ENCODE measurements at places on chromosomes 5 and 9.

GRCh38 chr5:163888366-163888765 is 382.9 kb downstream of the MAT2B start:
- DNase-seq = no peak

DNA sequence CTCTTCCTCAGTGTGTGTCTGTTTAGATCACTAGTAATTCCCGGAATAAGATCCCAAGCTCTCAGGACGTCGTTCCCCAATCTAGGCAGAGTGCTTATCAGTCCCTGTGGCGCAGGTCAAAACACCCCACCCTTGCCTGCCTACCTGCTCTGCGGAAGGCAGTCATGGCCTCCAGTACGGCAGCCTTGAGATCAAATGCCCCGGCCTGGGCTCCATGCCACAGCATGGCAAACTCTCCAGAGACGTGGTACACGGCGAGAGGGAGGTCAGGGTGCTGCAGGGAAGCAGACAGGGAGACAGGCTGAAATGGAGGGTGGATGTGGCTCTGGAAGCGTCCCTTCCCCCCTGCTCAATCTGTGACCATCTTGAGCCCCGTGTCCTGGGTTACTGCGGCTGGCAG is 12.0 kb upstream of the HDHD3 start:
- DNase-seq = no peak

DNA sequence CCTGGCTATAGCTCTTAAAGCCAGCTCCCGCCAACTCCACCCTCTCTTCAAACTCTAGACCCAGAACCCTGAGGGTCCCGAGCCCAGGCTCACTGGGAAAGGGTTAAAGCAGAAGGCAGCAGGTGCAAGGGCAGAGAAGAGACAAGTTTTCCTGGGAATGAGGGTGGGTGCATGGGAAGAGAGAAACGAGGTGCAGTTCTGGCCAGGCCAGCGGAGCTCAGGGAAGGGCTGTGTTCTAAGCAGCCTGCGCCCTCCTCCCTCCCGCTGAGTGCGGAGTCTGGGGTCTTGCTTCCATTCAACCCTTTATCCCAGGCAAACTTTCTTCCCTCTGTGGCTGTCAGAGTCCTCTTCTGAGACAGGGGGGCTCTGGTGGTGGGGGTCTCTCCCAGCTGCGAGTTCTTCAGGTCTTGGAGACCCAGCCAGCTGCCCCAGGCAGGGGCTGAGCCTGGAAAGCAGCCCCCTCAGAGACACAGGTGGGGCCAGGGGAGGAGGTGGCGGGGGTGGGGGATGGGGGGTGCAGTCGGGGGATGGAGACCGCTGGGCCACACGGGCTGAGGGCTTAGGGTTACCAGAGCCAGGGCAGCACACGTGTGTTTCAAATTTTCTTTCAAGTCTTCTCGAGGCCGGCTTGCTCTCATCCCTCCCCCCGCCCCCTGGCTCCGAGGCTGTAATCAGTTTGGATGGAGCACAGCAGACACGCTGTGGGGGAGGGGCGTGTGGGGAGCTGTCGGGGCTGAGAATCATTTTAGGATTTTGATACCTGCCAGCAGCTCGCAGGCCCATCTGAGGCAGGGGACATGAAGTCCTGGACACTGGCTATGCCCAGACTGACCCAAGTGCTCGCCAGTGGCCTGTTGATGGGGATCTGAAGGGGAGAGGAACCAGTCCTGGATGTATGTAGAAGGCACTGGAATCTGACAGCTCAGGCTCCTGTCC is 169.6 kb upstream of the SMIM23 start:
- DNase-seq = no peak

DNA sequence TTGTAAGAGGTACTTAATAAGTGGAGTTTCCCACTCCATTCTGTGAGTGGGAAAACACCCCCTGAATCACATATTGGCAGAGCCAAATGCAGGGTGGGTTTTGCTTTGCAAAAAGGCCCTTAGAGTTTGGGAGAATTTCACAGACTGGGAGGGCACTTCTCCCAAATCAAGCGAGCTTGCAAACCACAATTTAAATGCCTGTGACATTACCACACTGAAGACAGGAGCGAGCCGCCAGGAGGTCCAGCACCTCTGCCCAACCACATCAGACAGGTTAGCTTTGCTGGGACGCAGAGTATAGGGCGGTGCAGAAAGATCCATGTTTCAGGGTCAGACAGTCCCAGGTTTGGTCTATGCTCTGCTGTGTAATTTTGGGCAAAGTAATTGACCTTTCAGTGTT is 2.3 kb downstream of the ALAD start:
- DNase-seq = no peak

- no peak for DNase-seq
Measured at GRCh38 chr9:135520916-135521607, at the start of gene LCN1. Gene LCN1, plus strand, starts transcription at chr9:135521440. Its CDS starts 58 bp downstream, at chr9:135521498.

DNA sequence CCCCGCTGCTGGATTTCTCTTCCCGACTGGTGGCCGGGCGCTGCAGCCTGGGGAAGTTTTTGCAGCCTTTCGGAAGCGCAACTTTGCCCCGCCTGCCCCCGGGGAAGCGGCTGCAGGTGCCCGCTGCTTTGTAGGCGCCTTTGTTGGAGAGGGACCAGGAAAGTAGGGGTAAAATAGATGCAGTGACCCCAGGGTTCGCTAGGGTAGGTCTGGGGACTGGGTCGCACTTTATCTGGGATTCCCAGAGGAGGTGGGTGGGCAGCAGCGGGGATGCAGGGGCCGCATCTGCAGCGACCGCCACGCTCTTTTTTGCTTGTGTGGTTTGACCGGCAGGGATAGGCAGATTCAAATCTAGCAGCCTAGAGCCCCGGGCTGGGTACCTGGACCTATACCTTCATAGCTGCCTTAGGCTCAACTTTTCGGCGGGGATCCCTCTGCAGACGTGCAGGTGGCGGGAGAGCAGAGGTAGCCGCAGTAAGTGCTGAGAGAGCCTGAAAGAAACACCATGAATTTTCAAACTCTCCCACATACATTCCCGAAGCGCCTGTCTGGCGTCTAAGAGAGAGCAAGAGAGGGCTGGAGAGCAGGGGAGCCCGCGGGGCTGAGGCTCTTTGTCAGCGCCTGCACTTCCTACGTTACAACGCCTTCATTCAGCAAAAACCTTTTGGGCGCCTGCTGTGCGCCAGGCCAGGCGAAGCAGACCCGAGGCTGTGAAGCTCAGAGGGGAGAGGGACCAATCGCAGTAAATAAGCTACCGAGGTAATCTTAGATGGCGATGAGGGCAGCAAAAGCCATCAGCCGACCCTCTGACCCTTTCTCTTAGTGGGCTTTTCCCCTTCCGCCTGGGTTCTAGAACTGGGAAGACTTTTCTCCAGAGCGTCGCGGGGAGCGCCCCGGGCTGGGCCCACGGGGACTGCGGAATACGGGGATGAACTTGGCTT is 642 bp downstream of the SV2C start:
- DNase-seq = no peak

GRCh38 chr9:91407580-91408318 is 15.9 kb downstream of the NFIL3 start:
- no peak for DNase-seq

- DNase-seq = no peak
Measured at GRCh38 chr5:83639911-83640310, 80.7 kb downstream of the HAPLN1 start.

GRCh38 chr9:21796768-21797167 is 5.7 kb upstream of the MTAP start:
- no peak for DNase-seq

DNA sequence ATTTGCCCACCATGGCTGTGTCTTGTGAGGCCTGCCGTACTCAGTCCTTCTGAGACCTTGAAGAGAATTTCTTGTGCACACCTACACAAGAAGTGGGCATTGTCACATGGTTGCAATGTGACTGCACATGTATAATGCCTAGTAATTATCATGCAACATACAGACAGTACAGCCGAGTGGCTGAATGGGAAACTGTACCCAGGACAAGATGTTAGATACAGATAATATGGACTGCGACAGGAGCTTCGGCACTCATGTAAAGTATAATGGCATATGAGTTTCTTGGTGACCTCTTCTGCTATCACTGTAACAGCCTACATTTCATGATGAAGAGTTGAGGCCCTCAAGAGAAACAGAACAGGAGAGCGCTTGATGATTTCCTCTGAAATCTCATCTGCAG is 4.8 kb upstream of the PRKACG start:
- DNase-seq = no peak

DNA sequence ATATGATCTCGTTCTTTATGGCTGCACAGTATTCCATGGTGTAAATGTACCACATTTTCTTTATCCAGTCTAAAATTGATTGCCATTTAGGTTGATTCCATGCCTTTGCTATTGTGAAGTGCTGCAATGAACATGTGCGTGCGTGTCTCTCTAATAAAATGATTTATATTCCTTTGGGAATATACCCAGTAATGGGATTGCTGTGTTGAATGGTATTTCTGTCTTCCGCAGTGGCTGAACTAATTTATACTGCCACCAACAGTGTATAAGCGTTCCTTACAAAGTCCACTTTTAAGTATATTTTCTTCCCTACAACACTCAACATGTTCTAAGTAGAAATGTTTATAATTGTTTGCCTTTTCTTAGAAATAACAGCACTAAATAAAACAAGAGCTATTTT is 521.9 kb downstream of the DTWD2 start:
- no peak for DNase-seq

- DNase-seq = no peak
Measured at GRCh38 chr9:27165068-27165467, 56.0 kb downstream of the TEK start.

GRCh38 chr5:32230356-32231099 is 56.4 kb upstream of the GOLPH3 start:
- no peak for DNase-seq

GRCh38 chr5:147539053-147539452 is 29.2 kb upstream of the DPYSL3 start:
- no peak for DNase-seq

DNA sequence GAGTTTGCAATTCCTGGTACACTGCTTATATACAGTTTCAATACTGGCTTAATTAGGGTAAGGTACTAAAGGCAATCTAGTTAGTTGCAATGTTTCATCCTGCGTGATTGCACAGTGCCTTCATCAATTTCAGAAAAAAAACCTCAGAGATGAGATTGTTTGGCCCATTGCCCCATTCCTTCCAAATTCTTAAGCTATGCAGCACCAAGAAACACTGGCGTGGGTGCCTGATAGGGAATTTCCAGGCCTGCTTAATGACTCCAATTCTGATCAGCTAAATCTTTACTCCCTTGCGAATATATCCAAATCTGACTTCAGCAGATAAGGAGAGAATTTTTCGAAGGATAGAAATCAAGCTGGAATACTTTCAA is 35.9 kb upstream of the GAS1 start:
- DNase-seq = no peak

- no peak for DNase-seq
Measured at GRCh38 chr5:10073441-10074104, 176.1 kb downstream of the ATPSCKMT start.

GRCh38 chr9:134600371-134600770 is 41.2 kb upstream of the COL5A1 start:
- DNase-seq = no peak

GRCh38 chr9:80550181-80550580 is 978.4 kb downstream of the TLE4 start:
- DNase-seq = no peak

- DNase-seq = no peak
Measured at GRCh38 chr5:35538198-35538931, 79.3 kb upstream of the SPEF2 start.

GRCh38 chr9:95756986-95757385 is 118.5 kb upstream of the ERCC6L2 start:
- DNase-seq = no peak

- DNase-seq = no peak
Measured at GRCh38 chr5:125874717-125875116, 548.5 kb upstream of the GRAMD2B start.

- no peak for DNase-seq
Measured at GRCh38 chr9:109986521-109986991, 206.6 kb downstream of the PALM2AKAP2 start.

GRCh38 chr5:44729536-44729935 is 79.2 kb upstream of the MRPS30 start:
- DNase-seq = no peak

DNA sequence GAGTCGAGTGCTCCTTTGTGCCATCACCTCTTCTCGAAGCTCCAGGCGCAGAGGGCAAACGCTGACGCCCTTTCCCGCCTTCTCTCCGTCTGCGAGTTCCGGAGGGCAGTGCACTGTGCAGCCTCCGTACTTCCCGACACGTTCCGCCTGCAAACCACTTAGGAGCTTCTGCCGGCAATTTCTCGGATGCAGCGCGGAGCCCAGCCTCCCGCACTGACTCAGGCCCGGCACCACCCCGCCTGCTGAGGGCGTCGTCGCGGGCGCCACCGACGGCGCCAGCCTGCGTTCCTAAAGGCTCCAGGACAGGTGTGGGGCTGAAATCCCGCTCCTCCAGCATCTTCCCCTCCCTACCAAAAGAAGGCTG is 9.3 kb upstream of the TRIM36 start:
- DNase-seq = no peak

DNA sequence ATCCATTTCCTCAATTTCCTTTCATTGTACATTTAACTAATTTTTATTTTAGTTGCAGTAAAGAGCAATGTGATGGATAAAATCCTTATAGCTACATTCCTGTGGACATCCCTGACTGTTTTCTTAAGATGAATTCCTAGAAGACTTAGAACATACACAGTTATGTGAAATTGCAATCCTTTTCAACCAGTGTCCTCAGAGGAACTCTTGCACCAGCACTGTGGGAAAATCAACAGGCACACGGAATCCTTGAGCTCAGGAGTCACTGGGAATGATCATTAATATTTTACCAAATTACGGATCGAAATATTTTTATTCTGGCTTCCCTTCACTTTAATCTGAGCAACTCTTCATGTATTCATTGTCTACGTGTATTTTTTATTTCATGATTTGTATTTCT is 901.9 kb upstream of the WWC1 start:
- no peak for DNase-seq

- DNase-seq = no peak
Measured at GRCh38 chr9:113728989-113729388, 147.1 kb upstream of the ZNF618 start.

DNA sequence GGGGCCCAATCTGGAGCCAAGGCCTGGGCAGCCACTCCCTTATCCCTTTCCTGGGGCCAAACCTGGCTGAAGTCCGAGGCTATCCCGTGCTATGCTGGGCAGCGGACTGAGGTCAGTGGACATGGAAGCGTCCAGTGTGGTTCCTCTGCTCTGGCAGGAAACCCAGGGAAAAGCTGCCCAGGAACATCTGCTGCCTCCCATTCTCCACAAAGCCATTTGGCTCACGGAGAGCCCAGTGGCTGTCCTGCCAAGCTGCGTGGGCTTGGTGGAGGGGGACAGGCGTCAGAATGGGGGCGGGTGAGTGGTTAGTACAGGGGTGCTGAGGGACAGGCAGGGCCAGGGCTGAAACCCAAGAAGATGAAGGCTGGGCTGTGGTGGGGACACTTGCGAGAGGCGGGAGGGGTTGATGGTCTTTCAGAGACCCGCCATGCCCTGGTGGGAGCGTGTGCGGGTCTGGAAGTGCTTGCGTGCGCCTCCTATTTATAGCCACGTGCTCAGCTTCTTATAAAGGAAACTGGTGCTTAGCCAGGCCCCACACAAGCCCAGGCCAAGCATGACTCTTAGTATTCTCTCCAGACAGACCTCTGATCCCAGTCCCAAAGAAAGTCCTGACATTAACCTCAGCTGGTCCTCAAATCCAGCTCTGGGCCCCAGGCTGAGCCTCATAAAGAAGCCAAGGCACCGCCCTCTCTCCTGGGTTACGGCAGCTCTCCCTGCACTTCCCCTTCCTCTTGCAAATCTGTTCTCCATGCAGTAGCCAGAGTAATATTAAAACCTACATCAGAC is 9.4 kb upstream of the SLC6A7 start:
- peak; percentile 54 for DNase-seq

- DNase-seq = no peak
Measured at GRCh38 chr5:9343146-9343850, 202.6 kb downstream of the SEMA5A start.
